ENCODE measurements at places on chromosomes 6 and 20.
A peak's percentile ranks its signal among the peaks of the same experiment; 100 is the strongest.

DNA sequence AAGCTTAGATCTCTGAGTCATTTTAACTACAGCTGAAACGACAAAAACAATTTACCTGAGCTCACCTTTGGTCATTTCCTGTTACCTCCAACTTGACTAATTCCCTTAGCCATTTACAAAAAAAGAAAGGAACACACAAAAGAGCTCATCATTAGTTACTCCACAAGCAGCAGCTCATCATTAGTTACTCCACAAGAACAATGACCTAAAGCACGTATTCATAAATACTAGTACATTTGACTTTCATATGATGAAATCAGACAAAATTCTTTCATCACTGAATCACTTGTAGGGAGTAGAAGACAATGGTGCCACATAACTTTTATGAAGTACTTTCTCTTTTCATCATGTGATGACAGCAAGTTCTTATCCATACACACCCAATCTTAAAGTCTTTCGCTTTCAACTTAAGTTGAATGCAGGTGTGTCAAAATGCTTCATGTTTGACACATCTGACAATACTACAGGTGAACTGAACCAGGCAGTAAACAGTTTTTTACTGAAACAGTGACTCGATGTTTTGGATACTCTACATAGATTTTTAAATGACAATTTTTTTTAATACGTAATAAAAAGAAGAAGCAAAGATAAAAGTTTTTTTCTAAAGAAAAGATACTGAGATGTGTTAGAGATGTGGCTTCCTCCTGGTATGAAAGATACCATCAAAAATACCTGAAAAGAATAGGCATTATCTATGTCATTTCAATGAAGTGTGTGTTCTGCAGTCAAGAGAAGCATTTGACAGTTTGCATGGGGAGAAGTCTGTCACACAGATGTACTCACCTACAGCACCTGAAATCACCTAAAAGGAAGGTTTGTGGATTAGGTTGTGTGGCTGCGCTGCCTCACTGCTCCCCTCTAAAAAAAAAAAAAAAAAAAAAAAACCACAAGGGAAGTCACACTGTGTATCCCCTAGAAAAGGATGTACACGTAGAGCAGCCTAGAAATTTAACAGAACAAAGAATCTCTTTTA, 109.1 kb downstream of the PRDM1 start:
- no peak for DNase-seq

DNA sequence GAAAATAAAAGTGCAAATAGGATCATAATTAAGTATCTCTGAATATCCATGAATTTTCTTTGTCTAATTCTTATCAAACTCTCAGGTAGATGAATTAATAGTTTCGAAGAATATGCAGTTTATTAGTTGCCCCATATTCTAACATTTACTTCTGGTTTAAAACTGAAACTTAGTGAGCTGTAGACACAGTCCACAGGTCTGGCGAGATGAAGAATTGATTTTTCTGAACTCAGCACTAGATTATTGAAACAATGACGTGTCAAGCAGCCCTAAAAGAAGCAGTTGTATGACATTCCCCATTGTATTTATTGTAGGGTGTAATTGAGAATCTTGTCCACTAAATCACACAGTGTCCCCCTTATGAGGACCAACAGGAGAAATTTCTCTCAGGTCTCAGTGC, 407.1 kb downstream of the GRIK2 start:
- DNase-seq: no peak

GRCh38 chr6:87200469-87201175, 45.3 kb downstream of the ZNF292 start:
- no peak for DNase-seq

DNA sequence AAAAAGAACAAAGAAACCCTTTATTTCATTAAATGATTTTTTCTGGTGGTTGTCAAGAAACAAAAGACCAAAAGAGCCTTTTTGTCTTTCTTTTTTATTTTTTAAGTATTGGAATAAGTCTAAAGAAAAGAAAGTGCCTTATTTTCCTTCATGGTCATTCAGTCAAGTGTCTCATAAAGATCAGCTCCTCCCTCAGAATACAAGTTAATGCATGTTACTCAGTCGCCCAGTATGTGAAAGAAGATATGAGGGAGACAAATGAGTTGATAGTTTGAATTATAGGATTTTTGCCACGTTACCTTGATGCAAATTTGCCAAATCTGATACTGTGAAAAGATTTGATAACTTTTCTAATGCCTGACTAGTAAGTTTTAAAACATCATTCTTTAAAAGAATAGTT, 157.2 kb downstream of the QKI start:
- DNase-seq: no peak

DNA sequence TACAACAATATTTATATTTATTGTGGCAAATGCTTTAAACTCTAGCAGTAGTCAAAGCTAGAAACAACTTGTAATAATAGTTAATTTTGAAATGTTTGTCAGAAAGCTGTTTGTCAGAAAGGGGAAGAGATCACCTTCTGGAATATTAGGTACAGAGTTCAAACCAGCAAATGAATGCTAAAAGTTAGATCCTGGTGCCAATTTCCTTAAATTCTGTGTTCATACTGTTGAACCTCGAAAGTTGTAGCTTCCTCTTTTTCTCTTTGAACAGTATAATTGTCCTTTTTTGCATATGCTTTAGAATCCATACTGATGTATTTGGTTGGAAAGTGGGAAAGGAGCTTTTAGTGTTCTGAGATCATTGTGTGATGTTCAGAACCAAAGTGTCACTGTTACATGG, 22.4 kb downstream of the ITCH start:
- no peak for DNase-seq

DNA sequence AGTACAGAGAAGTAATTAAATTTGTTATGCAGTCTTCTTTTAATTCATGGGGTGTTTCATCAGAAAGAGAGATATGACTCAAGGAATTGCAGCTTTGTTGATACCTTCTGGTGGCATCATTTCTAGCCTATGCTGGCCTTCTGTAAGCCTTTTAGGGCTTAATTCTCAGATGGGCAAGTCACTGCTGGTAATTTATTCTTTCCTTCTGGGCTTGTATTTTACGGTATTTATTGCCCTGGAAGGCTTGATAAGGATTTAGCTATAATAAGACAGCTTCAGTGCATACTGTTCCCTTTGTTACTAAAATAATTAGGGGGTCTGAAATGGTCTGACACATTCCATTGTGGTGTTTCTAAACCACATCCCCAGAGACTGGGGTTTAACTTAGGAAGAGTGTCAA, 57.9 kb upstream of the EMILIN3 start:
- DNase-seq: no peak

GRCh38 chr6:154459513-154459912, 51.0 kb downstream of the CNKSR3 start:
- no peak for DNase-seq

DNA sequence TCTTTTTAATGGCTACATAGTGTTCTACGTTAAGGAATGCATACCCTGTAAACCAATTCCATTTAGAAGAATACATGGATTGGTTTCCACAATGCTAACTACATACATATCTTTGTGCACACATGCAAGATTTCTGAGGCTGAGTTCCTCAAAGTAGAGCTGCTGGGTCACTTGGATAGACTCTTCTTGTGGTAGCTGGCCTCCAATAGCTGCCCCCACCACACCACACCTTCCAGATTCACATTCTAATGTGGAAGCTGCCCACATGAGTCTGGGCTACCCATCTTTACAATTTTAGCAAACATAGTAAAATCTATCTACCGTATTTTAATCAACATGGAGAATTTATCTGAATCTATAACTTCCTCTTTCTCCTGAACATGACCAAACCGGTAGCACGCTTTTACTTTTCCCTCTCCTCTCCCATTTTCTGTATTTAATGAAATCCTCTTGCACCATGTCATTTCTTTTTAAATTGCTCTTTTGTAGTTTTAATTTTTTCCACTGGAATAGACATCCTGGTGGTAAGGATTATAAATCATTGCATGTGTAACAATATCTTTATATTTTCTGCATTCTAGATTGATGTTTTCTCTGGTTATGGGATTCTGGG, 74.7 kb upstream of the CITED2 start:
- DNase-seq: no peak

- peak; percentile 55 for DNase-seq
Observed at GRCh38 chr6:90468080-90468479, 118.8 kb downstream of the MAP3K7 start.

GRCh38 chr6:155227046-155227445, 36.8 kb upstream of the CLDN20 start:
- no peak for DNase-seq

GRCh38 chr6:106773996-106774629, 144.7 kb downstream of the QRSL1 start:
- DNase-seq: no peak

DNA sequence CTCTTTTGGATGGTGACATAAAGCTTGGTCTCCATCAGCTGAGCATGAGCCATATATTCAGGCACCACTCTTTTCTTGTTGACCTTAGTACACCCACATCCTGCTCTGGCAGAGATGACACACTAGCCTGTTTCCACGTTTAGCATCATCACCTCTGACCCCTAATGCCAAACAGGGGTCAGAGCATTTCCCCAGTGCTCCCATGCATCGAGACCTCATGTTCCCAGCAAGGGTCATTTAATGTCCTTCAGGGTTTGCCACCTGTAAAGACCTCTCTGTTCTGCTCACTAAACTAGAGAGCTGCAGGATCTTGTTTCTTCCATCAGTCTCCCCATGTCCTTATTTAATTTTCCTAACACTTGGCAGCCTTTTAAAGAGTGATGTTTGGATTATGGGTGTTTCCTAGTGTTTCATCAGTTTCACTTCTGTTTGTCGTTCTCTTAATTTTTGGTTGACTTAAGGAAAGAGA, 97.5 kb downstream of the AIG1 start:
- no peak for DNase-seq

- DNase-seq: no peak
Observed at GRCh38 chr20:6241591-6241990, 118.8 kb upstream of the FERMT1 start.

GRCh38 chr20:57748601-57749130, 38.9 kb upstream of the PMEPA1 start:
- peak; percentile 99 for DNase-seq

DNA sequence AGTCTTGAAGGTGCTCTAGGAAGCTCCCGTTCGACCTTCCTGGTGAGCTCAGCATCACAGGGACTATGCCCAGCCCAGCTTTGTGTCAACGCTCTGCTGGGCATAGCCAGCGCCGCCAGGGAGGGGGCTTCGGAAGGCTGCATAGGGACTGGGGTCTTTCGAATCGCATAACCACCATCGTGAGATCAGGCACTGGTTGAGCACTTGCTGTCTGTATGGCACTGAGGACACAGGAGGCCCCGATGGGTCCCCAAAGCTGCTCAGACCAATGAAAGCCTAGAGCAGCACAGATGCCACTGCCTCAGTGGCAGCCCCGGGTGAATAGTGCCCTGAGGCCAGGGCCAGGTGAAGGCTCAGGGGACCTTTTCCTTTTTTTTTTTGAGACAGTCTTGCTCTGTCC, 96.7 kb downstream of the TAF4 start:
- no peak for DNase-seq

DNA sequence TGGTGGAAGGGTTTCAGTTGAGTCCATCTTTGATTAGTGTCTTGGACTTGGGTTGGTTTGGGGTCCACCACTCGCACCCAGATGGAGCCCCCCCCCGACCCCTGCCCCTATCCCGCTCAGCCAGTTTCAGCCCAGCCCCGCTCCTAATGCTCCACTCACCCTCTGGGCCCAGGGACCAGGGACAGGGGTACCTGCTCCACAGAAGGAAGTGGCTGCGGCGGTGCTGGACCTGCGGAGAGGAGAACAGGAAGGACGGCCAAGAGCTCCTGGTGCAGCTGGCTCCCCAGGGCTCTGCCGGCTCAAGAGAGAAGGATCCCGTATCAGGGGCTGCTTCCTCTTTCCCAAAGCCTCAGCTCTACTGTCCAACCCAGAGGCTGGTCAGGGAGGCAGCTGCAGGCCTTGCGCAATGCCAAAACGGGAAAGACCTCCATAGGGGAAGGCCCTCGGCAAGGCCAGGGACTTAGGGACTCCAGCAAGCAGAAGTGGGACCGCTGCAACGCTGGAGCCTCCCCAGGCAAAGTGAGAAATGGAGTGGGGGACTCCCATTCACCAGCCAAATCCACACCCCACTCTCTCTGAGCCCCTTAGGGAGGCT, at the start of gene SIGLEC1:
TSS of gene SIGLEC1 (minus strand) at position 322 of the 595 bp plus-strand sequence. CDS start 5,472 bp downstream, outside the sequence.
- no peak for DNase-seq

DNA sequence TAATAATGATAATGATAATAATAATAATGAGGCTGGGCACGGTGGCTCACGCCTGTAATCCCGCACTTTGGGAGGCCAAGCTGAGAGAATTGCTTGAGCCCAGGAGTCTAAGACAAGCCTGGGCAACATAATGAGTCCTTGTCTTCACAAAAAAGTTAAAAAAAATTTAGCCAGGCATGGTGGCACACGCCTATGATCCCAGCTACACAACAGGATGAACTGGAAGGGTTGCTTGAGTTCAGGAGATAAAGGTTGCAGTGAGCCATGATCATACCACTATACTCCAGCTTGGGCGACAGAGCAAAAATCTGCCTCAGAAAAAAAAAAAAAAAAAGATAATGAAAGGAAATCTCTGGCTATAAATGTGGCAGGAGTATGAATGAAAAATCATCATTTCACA, 213.4 kb downstream of the HIVEP2 start:
- DNase-seq: no peak

DNA sequence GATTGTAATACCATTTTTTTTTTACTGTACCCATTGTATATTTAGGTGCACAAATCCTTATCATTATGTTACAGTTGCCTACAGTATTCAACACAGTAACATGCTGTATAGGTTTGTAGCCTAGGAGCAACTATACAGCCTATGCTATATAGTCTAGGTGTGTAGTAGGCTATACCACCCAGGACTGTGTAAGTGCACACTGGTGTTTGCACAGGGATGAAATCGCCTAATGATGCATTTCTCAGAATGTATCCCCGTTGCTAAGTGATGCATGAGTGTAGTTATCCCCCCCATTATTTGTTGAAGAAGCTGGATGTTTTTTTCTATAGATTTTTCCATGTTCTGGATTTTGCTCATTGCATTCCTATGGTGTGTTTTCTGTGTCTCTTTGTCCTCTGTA, 12.9 kb downstream of the RALY start:
- DNase-seq: no peak

- DNase-seq: no peak
Observed at GRCh38 chr6:157521362-157522335, 140.7 kb downstream of the ZDHHC14 start.

DNA sequence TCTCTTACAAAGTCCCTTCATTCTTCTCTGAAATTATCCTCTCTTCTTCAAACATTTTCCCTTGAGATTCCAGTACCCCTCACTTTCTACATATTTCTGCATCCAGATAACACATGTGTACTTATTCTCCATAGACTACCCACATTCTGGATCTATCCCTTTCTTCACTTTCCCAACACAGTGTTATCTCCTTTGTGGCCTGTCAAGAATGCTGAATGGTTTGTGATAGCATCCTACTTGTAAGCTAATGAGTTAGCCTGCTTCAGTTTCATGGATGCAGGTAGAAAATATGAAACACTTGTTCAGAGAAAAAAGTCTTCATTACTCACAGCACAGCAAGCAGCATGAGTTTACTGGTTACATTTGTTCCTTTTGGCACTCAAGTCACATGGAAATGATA, 245.4 kb downstream of the HTR1B start:
- DNase-seq: no peak

Data from urothelium cell line (cell line).